Muscle of arm (tissue), 14 donors: ENCODE measurements at places on chromosomes 4 and X. TPM values are rescaled to one million over a fixed set of nuclear protein-coding genes. Genes with fewer than 3 reads are reported as not detected.

POU3F4 gene
- polyA plus RNA-seq, result not detected

GYPB gene
- polyA plus RNA-seq, result 1.7 TPM

DNA sequence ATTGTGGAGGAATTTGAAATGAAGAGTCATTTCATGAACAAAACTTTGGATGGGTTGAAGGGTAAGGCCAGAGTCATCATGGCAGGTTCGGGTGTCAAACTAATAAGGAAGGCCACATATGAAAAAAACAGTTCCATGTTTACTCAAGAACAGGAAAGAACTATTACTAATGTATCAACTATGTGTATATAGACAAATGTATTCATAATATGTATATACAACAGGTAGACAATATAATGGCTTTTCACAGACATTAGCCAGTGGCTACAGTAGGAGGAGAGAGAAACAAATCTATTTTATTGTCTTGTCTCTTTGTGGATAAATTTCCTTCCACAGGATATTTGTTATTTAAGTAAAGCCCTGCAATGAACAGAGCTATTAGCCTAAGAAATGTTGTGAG, 101.1 kb downstream of the CBLL2 start:
- no peak for DNase-seq

DNA sequence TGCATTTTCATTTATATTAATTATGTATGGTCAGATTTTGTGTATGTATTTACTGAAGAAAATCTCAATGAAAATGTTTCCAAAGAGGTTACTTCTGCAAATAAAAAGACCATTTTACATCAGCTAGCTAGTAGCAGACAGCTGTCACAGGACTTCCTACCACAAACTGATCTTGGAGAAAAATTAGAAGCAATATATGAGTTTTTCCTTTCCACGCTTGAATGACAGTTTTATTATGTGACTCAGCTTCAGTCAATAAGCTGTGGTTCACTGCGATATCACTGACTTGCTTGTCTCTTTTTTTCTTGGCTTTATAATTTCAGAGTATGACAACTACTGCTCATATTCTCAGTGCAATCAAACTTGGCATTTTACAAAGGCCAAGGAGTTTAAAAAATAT, 787.4 kb upstream of the GALNTL6 start:
- no peak for DNase-seq

DNA sequence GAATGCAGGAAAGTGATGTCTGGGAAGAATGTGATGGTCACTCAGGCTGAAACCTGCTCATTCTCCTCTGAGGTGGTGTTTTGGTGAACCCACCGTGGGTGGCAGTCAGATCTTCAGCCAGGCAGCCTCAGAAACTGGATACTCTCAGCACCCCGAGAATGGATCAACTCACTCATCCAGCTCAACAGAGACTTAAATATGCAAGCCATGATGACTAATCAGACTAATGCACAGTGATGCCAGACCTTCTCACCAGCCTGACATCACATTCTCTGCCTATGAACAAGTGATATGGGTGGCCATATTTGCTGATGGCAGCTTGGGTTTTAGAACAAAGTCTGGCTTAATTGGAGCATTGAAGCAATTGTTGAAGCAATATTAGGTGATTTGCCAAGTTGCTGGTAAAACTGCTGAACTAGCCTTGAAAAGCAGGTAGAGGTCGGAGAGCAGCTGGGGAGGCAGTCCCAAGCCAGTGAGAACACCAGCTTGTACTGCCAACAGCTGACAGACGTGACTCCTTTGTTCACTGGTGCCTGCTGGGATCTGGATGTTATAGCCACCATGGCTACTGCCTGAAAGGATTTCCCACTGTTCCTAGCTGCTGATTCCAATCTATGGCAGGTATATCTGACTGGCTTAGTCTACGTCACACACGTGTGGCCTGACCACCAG, 608.1 kb downstream of the MID1IP1 start:
- DNase-seq, result no peak

- peak; percentile 89 for DNase-seq
These were observed 35.2 kb downstream of the SEPTIN11 start for GRCh38 chr4:76984788-76985211.

- no peak for DNase-seq
These were observed 3.3 kb upstream of the SPON2 start for GRCh38 chr4:1175635-1176229.
